Central memory CD8-positive, alpha-beta T cell (primary cell): ENCODE measurements at places on chromosomes 2 and 18.

DNA sequence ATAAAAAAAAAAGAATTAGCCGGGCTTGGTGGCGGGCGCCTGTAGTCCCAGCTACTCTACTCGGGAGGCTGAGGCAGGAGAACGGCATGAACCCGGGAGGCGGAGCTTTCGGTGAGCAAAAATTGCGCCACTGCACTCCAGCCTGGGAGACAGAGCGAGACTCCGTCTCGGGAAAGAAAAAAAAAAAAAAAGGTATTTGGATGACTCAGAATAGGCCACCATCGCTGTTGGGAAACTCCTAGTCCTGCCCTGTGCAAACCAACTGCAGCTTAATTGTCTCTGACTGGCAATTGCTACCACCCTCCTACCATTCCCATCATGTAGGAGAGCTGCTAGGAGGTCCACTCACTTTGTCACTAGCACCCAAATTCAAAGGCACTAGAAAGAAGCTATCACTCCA, 43.5 kb downstream of the ATP8B1 start:
- no peaks in the 10 kb centered on the region for H3K27me3 ChIP-seq
- no peak overlapping the region for H3K27ac ChIP-seq
- no peaks in the 10 kb centered on the region for H3K36me3 ChIP-seq
- DNase-seq = no peak

DNA sequence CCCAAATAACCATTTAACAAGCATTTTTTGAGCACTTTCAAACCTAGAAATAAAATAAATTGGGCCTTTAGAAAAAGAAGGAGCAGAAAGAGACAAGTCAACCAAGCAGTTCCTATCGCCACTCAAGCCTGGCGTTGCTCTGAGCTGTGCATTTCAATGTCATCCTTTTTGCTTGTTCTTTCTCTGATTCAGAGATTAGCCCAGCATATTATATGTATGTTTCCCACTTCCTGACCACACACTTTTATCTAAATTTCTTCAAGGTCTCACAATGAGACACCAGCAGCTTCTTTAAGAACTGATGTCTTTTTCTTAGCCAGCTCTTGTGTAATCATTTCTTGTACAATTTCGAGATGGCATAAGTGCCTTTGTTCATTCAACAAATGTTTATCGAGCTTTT, 344.5 kb upstream of the ID2 start:
- H3K27ac ChIP-seq = peak overlapping the region; percentile 67
- H3K4me1 ChIP-seq = peaks cover 24% of the 10 kb centered on the region
- H3K36me3 ChIP-seq = peaks cover 3% of the 10 kb centered on the region
- H3K27me3 ChIP-seq = no peaks in the 10 kb centered on the region

GRCh38 chr2:232955856-232956255, 57.2 kb downstream of the NGEF start:
- DNase-seq = no peak
- H3K36me3 ChIP-seq = no peaks in the 10 kb centered on the region
- H3K27ac ChIP-seq = no peak overlapping the region
- H3K4me1 ChIP-seq = no peaks in the 10 kb centered on the region

GRCh38 chr18:47893939-47894699, 36.3 kb downstream of the SMAD2 start:
- no peaks in the 10 kb centered on the region for H3K27me3 ChIP-seq
- no peak for DNase-seq
- peaks cover 10% of the 10 kb centered on the region for H3K36me3 ChIP-seq
- peak overlapping the region; percentile 65 for H3K27ac ChIP-seq
- peaks cover 49% of the 10 kb centered on the region for H3K4me1 ChIP-seq
